ENCODE measurements at places on chromosomes 11 and 22.

GRCh38 chr11:29161191-29161590 is 855.6 kb downstream of the KCNA4 start:
- DNase-seq = peak; percentile 36

GRCh38 chr22:41565403-41566054 is 4.7 kb downstream of the CSDC2 start:
- peak; percentile 27 for DNase-seq

GRCh38 chr11:107493117-107493516 is 35.5 kb upstream of the CWF19L2 start:
- DNase-seq = peak; percentile 80

GRCh38 chr11:12200279-12200990 is 90.0 kb downstream of the MICAL2 start:
- DNase-seq = no peak
